ENCODE measurements at places on chromosomes 3 and 15.
A peak's percentile ranks its signal among the peaks of the same experiment; 100 is the strongest.

GRCh38 chr3:119664850-119665379 lies 4.5 kb upstream of the POPDC2 start:
- DNase-seq: no peak

DNA sequence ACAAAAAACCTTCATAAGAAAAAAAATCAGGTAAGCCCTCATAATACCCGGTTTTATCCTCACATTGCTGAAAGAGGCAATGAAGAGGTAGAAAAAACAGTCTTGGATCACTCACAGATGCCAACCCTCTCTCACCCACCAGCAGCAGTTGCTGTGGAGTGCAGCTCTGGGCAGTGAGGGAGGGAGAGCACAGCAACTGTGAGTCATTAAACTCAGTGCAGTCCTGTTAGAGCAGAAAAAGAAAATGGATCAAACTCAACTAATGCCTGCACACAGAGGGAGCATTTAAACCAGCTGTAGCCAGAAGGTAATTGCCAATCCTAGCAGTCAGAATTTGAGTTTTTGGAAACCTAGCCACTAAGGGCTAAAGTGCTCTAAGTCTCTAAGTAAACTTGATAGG lies 1050.6 kb upstream of the ALCAM start:
- no peak for DNase-seq

- DNase-seq: no peak
Observed at GRCh38 chr3:41881233-41881821, 80.6 kb downstream of the ULK4 start.

GRCh38 chr3:10008588-10009344 lies 17.5 kb upstream of the FANCD2 start:
- peak; percentile 79 for DNase-seq

DNA sequence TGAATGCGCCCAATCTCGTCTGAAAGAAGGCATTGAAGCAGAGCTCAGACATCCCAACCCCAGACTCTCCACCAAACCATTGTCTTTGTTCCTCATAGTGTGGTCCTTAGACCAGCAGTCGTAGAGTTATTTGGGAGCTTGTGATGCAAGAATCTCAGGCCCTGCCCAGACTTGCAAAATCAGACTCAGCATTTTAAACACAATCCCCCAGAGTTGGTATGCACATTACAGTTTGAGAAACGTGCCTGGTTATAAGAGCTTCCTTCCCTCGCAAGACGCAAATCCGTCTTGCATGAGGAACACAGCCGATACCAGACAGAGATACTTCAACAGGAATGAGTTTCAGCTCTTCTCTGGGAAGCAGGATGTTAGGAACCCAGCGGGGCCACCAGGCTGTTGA lies 38.9 kb upstream of the IREB2 start:
- no peak for DNase-seq

DNA sequence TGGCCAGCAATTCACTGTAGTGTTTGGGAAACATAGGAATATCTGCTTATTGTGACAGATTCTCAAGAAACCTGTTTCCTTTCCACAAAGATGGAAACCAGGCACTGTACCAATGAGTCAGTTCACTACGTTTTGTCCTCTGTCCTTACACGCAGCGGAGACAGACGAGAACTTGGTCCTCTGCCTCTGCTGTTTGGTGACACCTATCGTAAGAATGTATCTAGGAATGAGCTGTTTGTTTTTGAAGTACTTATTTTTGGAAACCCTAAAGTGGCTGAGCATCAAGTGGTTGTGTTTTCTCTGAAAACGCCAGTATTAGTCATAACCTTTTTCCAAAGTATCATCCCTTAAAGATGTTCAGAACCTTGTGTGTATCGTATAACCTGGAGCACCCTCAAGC lies 93.0 kb downstream of the PGPEP1L start:
- no peak for DNase-seq

GRCh38 chr15:44584162-44584749 lies 47.3 kb downstream of the EIF3J start:
- DNase-seq: peak; percentile 51

- peak; percentile 51 for DNase-seq
Observed at GRCh38 chr15:74541494-74542165, 610 bp downstream of the ARID3B start.

DNA sequence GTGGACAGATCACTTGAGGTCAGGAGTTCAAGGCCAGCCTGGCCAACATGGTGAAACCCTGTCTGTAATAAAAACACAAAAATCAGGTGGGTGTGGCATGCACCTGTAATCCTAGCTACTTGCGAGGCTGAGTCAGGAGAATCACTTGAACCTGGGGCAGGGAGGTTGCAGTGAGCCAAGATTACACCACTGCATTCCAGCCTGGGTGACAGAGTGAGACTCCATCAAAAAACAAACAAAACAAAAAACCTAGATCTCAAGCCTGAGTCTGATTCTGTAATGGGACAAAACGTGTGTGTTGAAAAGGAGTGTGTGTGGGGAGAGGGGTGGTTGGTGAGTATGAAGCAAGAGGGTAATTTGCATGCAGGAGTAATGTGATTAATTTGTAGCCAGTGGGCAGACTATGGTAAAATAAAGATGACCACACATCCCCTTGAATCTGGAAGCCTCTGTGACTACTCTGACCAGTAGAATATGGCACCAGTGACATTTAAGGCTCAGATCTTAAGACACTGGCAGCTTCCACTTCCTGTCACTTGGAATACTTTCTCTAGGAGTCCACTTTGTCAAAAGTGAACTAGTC lies 18.4 kb upstream of the OPA1 start:
- DNase-seq: no peak

DNA sequence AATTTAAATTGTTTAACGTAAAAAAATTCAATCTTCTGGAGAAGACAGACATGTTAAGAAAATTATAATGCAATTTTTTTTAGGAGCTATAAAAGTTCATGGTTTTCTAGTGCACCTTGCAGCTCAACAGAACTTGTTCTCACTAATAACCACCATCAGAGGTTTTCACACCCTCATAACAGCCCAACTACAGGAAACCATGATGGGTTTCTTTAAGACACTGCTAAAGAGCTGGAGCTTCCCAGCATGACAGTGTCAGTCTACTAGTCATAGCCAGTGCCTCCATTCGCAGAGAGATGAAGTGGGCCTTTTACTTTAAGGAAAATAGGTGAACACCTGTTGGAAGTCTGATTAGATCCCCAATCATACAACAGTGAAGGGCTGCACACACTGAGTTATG lies 224.1 kb upstream of the TRIM42 start:
- DNase-seq: no peak

GRCh38 chr15:59892985-59893384 lies 111.1 kb upstream of the FOXB1 start:
- DNase-seq: no peak

Data from activated effector memory CD4-positive, alpha-beta T cell treated with Interleukin-2 at 50 U/mL for 16 hours (primary cell).